Stimulated activated CD4-positive, alpha-beta T cell treated with anti-CD3 and anti-CD28 coated beads, Interleukin-4, amount 100 ng/mL, for 24 hours (primary cell): ENCODE measurements at places on chromosomes 7 and 10.
A peak's percentile ranks its signal among the peaks of the same experiment; 100 is the strongest.

- no peak for DNase-seq
Measured at GRCh38 chr10:61673360-61673759, 10.6 kb downstream of the CABCOCO1 start.

GRCh38 chr10:9334270-9334669, 1279.8 kb downstream of the GATA3 start:
- DNase-seq: no peak

DNA sequence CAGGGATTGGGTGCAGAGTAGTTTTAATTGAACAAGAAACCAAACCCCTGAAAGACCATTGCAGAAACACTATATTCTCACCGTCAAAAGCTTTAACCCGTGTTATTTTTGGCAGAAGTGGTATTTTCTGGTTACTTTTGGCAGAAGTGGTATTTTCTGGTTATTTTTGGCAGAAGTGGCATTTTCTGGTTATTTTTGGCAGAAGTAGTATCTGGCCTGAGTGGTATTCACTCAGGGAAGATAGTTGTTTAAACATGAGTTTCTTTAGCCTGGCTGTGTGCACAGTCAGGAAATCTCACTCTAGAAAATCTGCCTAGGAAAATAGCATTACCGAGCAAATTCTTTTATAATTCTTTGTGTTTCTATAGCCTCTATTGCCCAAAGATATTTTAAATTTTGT, 322.7 kb downstream of the GFRA1 start:
- no peak for DNase-seq

DNA sequence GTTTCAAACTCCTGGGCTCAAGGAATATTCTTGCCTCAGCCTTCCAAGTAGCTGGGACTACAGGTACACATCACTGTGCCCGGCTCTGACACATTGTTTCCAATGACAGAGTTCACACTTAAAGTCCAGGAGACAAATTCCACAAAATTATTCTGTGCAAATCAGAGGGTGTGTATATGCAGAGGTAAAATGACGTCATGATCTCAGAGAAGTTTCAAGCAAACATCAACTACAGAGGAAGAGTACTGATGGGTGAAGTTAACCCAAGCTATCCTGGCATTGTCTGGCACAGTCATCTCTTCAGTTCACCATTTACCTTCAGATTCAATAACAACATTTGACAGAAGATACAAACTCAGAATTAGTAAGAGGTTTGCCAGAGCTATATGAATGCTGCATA, 388.9 kb downstream of the HPSE2 start:
- no peak for DNase-seq

DNA sequence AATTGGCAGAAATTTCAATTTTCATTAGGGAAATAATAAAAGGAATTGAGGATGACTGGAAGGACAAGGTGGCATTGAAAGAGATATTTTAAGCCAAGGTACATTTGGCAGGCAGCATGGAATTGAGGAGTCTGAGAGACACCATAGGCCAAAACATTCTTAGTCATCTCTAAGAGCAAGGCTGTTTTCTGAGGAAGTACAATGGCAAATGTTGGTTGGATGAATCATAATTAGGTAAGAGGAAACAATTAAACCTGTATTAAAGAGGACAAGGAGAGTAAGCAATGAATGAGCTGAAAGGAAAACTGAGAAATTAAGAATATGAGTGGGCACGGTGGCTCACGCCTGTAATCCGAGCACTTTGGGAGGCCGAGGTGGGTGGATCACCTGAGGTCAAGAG, 86.3 kb downstream of the MRPL32 start:
- DNase-seq: no peak

GRCh38 chr7:64463636-64464375, 99.1 kb downstream of the ZNF680 start:
- peak; percentile 13 for DNase-seq

DNA sequence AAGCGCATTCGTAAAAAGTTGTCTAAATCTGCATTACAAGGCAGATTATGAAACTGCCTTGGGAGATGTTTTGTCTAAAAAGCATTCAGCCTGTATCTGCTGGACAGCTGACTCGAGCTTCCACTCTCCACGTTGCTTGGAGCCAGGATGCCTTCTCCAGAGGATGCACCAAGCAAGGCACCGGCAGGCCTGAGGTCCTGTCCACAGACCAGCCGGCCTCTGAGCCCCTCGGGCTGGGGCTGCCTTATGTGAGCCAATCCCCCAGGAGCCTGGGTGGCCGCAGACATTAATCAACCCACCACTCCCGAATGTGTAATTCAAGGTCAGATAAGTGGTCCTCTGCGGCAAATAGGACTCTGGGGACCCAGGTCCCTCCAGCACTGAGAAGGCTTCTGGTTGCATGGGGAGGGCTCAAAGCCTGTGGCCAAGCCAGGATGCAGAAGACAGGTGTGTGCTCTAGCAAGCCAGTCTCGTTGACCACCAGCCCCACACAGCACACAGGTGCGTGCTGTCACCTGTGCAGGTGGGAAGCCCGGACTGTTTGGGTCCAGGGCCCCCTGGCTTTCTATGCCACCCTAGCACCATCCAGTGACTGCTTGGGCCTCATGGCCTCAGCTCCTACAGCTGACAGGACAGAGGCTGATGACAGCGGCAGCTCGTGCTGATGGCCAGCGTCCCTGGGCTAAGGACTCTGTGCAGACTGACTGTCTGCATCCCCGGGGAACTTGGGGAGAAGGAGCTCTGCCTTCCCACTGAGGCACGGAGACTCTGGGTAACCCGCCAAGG, 4.8 kb upstream of the RET start:
- DNase-seq: no peak

DNA sequence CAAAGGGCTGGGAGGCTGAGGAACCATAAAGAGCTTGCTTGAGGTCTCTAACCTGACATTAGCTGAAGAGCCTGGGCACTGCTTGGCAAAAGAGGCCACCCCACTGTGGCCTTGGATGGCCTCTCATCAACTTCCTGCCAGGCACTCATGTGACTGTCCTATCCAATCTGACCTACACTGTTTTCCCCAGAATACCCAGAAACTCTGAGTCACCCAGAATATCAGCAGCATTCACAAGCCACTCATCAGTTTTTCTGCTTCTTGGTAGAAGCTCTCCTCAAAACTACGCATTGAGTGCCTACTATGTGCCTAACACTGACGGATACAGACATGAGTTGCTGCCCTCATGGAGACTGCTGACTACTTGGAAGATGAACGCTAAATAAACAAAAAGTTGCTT, 4.1 kb upstream of the NT5C2 start:
- DNase-seq: peak; percentile 13

DNA sequence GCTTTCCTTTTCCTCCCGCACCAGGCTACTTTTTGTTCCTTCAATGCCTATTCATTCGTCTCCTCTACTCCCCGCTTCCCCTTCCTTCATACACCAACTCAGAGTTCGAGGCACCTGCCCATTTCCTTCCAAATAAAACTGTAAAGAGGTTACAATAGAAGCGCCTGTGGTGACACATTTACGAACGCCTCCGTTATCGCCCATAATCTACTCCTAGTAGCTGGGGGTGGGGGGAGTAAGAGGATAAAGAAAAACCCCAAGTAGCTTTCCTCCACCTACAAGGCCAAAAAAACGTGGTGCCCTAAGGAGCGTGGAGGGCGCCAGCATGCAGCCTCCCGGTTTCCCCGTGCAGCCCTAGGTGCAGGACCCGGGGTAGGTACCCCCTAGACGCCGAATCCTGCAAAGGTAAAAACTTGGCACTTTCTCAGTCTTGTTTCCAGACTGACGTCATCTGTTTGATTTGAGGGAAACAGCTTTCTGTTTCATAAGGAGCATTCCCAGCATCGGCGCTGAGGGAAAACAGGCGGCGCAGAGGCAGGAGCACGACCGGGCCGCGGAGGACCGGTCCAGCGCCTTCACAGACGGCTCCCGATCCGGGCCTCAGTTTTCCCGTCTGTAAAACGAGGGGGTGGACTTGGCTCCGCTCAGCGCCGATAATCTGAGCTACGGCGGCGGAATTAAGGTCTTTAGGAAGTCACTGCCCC, 922 bp downstream of the PPA1 start:
- DNase-seq: peak; percentile 64

DNA sequence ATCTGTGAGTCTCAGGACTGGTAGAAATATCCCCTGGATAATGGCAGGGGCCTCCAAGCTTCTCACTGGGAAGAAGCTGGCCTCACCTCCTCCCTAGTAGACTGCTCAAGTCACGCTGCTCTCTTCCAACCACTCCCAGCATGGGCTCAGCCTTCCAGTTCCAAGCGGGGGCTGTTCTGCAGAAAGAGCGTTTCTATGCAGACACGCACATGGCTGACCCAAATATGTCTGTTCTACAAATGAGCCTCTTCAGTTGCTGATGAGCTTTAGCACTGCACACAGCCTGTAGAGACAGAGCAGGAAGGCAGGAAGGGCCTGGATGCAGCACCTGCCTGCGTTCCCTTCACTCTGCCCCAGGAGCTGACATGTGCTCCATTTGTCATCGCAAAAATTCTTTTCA, 523.9 kb upstream of the MGMT start:
- DNase-seq: no peak

- DNase-seq: no peak
Measured at GRCh38 chr10:44467090-44467489, 82.2 kb upstream of the CXCL12 start.

DNA sequence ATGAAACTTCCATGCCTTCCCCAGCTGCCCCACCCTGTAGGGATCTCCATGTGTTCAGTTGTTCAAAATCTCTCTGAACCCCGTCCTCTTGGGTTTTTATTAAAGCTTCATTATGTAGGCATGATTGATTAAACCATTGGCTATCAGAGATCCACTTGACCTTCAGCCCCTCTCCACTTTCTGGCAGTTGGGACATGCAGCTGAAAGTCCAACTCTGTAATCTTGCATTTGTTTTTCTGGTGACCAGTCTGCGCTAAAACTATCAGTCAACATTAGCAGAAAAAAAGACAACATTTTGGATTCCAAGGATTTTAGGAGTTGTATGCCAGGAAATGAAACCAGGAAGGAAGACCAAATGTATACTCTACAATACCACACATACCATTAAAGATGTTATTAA, 1115.1 kb downstream of the XPNPEP1 start:
- no peak for DNase-seq

DNA sequence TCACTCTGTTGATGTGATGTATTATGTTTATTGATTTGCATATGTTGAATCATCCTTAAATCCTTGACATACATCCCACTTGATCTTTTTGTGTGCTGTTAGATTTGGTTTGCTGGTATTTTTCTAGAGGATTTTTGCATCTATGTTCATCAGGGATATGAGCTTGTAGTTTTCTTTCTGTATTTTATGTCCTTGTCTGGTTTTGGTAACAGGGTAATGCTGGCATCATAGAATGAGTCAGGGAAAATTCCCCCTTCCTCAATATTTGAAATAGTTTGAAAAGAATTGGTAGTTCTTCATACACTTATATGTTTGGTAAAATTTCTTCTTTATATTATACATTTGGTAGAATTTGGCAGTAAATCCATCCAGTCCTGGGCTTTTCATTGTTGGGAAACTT, 89.4 kb upstream of the SLC13A1 start:
- no peak for DNase-seq

GRCh38 chr7:99386584-99387238, 12.2 kb downstream of the ARPC1B start:
- no peak for DNase-seq

DNA sequence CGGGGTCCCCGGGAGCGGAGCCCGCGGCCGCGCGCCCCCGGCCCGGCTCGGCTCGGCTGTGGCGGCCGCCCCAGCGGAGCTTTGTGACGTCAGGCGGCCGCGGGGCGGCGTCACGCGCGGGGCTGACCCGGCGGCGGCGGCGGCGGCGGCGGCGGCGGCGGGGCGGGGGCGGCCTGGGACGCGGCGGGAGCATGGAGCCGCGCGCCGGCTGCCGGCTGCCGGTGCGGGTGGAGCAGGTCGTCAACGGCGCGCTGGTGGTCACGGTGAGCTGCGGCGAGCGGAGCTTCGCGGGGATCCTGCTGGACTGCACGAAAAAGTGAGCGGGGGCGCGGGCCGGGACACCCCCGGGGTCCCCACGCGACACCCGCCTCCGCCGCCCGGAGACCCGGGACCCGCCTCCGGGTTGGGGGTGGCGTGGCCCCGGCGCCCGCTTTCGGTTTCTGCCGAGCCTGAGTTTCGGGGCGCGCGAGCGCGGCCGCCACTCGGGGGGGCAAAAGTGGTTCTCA, at the start of gene PWWP2B:
TSS of gene PWWP2B (plus strand) at position 165 of the 506 bp plus-strand sequence. CDS start at position 192, 27 bp downstream.
- DNase-seq: peak; percentile 41

- no peak for DNase-seq
Measured at GRCh38 chr7:66238773-66239466, 33.8 kb downstream of the TPST1 start.

- no peak for DNase-seq
Measured at GRCh38 chr7:2737771-2738540, 50.0 kb downstream of the AMZ1 start.

DNA sequence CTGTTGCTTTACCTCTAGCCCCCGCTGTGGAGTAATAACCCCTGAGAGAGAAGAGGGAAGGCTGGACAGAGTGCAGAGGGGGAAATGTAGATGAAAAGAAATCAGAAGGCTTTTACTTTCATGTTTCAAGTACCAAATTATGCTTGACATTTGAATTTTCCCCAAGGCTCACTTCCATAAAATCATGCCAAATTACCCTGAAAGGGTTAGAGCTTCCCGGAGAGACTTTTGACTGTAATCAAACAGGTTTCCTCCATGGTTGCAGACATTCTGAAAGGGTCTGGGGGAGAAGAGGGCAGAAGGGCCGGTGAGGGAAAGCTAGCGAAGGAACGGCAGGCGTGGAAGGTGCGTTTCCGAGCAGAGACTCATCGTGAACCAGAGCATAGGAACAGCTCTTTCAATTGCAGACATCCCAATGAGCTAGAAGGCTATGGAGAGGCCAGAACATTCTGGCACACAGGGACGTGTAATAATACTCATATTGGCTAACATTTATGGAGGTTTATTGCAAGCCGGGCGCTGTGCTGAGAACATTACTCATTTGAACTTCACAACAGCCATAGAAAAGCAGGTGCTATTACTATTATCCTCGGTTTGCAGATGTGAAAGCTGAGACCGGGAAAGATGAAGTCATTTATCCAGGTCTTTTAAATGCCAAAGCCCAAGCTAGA, 620.8 kb upstream of the AUTS2 start:
- no peak for DNase-seq

DNA sequence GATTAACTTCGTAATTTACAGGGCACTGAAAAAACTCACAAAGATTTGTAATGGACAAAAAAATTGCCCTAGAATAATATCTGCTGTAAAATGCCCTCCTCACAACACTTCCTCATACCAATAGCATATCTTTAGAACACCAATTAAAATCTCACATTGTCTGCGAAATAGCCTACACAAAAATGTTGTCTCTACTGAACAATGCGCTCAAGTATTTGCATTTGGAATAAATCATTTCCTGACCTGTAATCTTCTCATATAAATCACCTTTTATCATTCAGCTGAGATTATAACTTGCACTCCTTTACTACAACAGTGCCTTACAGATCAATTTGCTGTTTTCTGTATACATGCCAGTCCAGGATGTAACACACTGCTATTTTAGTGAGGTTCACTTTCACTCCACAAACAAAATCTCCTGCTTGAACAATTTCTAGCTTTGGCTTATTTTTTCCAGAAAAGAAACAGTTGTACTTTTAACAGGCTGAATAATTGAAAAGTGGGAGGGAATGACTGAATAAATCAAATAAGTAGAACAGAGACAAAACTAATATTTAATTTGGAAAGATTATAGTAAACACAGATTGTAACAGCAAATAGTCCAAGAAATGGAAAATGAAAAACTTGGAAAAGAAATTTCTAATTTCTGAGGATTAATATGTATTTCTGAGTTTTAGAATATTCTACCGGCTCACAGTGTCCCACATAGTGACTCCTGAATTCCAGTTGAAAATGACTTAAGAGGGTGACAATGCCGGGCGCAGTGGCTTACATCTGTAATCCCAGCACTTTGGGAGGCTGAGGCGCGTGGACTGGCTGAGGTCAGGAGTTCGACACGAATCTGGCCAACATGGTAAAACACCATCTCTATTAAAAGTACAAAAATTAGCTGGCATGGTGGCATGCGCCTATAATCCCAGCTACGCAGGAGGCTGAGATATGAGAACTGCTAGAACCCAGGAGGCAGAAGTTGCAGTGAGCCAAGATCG, 30.6 kb downstream of the JMJD1C start:
- DNase-seq: no peak
